ENCODE measurements at places on chromosomes 1 and 21. TPM values are rescaled to one million over a fixed set of nuclear protein-coding genes. Genes with fewer than 3 reads are reported as not detected.

The NBPF6 gene
- not detected for total RNA-seq

The TMEM240 gene
- total RNA-seq = 1.00 TPM

The RGS13 gene
- total RNA-seq = 0.45 TPM

The IARS2 gene
- total RNA-seq = 35.0 TPM

The SPATA17 gene
- total RNA-seq = not detected

The SLC30A1 gene
- total RNA-seq = 16.0 TPM

The MAP10 gene
- 1.2 TPM for total RNA-seq

The AUNIP gene
- total RNA-seq = 0.50 TPM

The CASZ1 gene
- 55.9 TPM for total RNA-seq

The LIN28A gene
- not detected for total RNA-seq

The PALMD gene
- not detected for total RNA-seq

The TFF1 gene
- total RNA-seq = not detected

The AMY1A gene
- total RNA-seq = not detected

The LCE2B gene
- total RNA-seq = not detected

The FAM72A gene
- total RNA-seq = 1.8 TPM

The ADORA3 gene
- 0.40 TPM for total RNA-seq

The RAB7B gene
- not detected for total RNA-seq

The MROH9 gene
- total RNA-seq = not detected

The C1orf167 gene
- total RNA-seq = not detected

The SLC2A5 gene
- not detected for total RNA-seq

The TP73 gene
- total RNA-seq = 0.28 TPM

The SLAMF9 gene
- total RNA-seq = not detected

The LCE2D gene
- not detected for total RNA-seq

The NTRK1 gene
- 2.4 TPM for total RNA-seq

Data from natural killer cell (primary cell).